ENCODE measurements at places on chromosomes 2 and 18. TPM values are rescaled to one million over a fixed set of nuclear protein-coding genes. Genes with fewer than 3 reads are reported as not detected.

The WNT6 gene
- polyA plus RNA-seq: not detected

The ANO7 gene
- polyA plus RNA-seq: 1.5 TPM

The IL18RAP gene
- not detected for polyA plus RNA-seq

The VWC2L gene
- not detected for polyA plus RNA-seq

The THAP4 gene
- polyA plus RNA-seq: 47.5 TPM

The GKN1 gene
- polyA plus RNA-seq: not detected

The MATN3 gene
- 3.4 TPM for polyA plus RNA-seq

The LCT gene
- polyA plus RNA-seq: 0.01 TPM

The GAREM1 gene
- 5.9 TPM for polyA plus RNA-seq

The SPC25 gene
- 9.3 TPM for polyA plus RNA-seq

GRCh38 chr2:152298754-152299153 lies 36.2 kb upstream of the FMNL2 start:
- peak; percentile 75 for DNase-seq

GRCh38 chr2:64434039-64434657 lies 19.8 kb upstream of the LGALSL start:
- no peak for DNase-seq

DNA sequence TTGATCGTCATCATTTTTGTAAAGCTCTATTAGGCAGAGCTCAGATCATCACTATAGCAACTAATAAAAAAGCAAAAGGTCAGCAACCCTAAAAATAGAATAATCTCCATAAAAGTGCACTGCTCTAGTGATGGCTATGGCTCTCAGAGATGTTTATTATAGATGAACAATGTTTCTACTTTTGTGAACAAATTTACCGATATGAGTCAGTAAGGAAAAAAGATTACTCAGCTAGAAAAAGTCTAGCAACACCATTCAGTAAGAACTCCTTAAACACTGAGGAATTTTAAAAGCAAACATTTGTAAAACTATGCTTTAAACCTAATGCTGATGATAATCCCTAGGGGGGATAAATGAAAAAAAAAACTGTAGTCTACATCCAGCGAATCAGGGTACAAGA lies 69.6 kb downstream of the ACVR1C start:
- no peak for DNase-seq

DNA sequence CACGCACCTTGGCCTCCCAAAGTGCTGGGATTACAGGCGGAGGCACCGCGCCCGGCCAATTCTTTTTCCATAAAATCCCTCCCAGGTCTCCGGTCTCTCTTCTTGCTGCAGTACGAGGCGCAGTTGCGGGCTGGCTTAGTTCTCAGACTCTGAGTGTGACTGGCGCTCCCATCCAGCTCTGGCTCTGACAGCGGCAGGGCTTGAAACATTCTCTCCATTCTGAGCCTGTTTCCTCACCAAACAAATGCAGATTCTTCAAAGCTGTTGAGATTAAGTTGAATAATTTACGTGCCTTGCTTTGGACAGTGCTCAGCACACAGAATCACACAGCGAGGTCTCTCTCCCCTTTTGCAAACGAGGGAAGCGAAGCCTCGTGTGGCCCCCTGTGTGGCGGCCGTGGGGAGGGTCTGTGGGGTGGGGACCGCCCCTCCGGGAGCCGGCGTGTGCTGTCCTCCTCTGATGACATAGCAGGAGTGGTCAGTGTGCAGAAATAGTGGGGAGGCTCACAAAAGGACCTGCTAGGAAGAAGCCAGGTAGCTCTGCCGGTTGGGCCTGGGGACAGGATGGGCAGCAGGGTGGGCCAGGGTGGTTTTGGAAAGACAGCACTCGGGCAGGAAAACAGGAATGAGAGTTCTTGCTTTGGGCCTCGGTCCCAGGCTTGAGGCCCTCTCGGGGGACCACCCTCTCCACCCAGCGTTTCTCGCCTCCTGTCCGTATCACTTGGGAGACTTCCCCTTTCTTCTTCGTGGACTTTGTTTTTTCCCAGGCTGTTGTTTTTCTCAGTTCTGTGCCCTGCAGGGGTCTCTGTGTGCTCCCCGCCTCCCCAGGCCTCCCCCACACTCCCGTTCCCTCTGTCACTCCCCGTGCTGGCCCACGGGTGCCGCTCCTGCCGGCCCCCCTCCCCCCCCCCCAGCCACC lies 75.0 kb downstream of the KCNG2 start:
- no peak for DNase-seq

- DNase-seq: no peak
Observed at GRCh38 chr2:10226038-10226724, 76.5 kb upstream of the HPCAL1 start.

GRCh38 chr2:15566912-15567311 lies 5.8 kb upstream of the NBAS start:
- no peak for DNase-seq

GRCh38 chr2:201378496-201379397 lies 21.6 kb upstream of the FLACC1 start:
- DNase-seq: no peak

- no peak for DNase-seq
Observed at GRCh38 chr18:50399582-50399981, 24.7 kb downstream of the SKA1 start.

DNA sequence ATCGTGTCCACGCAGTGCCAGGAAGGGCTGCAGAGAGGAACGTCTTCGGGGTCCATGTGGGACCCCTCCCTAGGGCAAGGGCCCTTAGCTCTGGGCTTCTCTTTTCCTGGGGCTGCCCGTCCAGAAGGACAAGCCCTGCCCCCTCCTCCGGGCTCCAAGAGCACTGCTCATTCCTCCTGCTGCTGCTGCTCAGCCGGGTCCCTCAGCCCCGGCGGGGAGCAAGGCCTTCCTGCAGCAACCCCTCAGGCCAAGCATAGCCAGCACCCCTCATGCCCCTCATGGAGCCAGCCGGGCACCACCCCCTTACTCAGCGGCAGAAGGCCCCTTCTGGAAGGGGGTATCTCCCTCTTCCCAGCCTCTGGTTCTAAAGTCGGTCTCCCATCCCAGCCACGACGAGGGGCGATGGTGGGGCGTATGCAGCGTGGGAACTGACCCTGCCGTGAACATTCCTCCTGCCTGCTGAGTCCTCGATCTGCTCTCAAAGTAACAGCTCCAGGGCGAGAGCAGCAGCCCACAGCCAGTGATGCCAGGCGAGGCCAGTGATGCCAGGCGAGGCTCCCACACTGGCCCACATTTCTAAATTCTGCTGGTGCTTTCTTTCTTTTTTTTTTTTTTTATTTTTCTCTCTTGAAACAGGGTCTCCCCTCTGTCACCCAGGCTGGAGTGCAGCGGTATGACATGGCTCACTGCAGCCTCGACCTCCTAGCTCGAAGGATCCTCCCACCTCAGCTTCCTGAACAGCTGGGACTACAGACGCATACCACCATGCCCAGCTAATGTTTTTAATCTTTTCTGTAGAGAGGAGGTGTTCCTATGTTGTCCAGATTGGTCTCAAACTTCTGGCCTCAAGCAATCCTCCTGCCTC lies 99.7 kb downstream of the HDAC4 start:
- no peak for DNase-seq

GRCh38 chr2:18153741-18154140 lies 275.3 kb downstream of the KCNS3 start:
- DNase-seq: no peak

GRCh38 chr18:24731981-24732380 lies 271.5 kb downstream of the HRH4 start:
- DNase-seq: peak; percentile 93

DNA sequence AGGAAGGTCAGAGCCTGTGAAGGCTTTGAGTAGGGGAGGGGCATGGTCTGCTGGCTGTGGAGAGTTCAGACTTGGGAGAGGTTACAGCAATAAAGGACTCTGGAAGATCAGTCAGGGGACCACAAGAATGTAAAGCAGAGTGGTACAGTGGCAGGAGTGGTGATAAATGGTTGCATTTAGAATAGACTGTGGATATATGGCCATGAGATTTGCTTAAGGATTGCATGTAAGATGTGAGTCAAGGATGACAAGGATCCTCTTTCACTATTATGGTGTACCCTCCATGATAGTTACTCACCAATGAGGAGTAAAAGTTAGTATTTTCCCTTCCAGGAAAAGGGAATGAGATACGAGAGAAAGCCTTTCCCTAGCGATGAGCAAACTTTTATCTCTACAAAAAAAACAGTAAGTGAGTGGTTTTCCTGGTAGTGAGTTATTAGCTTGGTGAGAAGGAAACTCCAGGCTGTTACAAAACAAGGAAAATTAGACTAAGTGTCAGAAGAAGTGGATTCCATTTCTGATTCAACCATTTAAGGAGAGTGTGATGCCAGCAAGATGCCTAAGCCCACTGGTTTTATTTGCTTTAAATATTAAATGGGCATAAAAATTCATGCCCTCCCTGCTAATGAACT lies 818.0 kb upstream of the ACVR2A start:
- DNase-seq: peak; percentile 58

- DNase-seq: no peak
Observed at GRCh38 chr18:44423814-44424644, 256.7 kb upstream of the SETBP1 start.

DNA sequence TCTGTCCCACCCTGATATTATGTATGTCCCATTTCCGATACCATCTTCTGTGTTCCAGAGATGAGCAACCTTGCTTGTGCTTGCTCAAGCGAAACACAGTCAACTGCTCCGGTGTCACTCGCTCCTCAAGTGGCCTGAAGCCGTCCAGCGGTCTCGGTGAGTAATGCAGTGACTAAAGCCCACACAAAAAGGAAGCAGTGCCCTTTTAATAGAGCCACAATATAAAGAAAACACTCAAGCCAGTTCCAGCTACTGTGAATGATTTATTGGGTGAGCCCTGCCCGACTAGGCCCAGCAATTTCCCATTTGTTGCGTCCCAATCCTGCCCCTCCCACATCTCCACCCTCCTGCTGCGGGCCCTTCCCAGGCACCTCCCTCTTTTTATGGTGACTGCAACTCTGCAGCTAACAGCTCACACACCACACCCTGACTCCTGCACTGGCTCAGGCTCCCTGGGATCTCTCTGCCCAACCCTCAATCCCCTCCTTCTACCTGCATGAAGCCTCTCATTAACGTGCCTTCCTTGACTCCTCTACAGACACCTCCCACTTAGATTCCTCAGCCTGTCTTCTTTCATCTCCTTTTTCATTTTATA lies 44.2 kb upstream of the DSC1 start:
- DNase-seq: peak; percentile 97

DNA sequence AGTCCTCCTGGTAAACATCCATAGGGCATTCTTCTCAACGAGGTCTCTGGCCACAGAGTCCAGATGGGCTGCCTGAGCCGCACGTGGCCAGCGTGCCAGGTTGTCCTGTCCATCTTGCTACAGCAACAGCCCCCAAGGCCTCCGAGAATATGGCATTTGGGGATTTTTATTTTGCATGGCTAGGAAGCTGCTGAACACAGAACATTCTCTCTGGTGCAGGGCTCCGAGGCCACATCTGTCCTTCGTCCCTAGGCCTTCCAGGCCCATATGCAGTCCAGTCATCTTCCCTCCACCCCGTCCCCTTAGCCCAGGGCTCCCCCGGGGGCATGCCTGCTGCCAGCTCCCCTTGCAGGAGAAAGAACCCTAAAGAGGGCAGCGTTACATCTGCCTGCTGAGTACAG lies 2.3 kb downstream of the HDAC4 start:
- no peak for DNase-seq

DNA sequence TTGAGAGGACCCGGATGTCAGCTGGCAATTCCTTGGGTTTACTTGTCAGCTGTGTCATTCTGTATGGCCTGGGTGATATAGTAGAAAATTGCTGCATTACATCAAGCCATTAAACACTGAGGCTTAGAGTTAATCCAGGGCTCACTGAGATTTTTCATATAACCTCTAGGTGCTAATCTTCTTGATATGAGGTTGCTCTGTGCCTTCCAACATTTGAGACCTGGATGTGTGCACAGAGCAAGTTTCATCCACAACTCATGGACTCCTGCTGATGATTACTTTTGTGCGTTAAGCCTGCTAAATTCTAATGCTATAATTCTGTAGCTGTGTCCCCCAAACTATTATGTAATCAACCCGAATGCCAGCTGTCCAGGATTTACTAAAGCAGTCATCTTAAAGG lies 178.4 kb upstream of the CDH20 start:
- no peak for DNase-seq

DNA sequence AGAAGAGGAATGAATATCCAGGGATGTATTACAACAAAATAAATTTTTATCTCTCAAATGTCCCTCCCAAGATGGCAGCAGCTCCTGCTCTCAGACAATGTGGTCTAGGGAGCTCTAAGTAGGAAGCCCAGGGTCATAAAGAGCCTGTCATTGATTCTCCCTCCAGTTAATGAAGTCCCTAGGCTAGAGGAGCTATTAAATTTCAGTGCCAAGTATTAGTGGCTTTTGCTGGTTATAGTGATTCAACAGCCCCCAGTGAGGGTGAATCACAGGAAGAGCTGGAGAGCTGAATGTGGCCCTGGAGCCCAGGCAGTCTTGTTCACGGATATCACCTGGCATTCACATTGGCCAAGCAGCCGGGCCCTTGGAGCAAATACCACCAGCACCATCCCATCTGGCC lies 109.8 kb upstream of the YPEL5 start:
- DNase-seq: peak; percentile 8

DNA sequence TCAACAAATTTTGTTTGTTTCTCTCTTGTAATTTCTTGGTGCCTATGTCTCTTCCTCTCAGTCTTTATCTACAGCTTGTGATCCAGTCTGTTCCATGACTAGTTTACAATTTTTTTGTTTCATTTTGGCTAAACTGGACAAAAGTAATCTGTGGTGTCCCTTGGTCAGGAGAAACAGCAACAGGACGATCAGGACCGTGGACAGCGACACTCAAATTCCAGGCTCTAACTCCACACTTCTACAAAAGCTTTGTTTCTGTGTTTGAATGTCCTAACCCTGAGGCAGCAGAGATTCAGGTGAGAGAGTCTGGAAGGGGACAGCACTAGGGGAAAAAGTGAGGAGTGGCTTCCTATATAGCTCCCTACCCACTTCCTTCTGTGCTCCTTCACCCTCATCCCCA lies 593.3 kb upstream of the FANCL start:
- no peak for DNase-seq

DNA sequence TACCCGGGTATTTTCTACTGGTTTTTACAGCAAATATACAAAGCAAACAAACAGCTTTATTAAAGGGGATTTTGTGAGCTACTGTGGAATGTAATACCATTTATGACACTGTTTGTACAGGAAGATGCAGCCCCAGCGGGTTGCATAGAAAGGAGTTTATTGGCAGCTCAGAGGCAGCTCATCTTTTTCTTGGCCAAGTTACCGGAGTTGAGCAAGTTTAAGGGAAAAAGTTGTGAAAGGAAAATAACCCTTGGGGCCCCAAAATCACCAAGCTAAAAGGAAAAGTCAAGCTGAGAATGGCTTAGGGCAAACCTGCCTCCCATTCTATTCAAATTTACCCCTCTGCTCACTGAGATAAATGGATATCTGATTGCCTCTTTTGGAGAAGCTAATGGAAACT lies 60.8 kb downstream of the MOB4 start:
- no peak for DNase-seq

DNA sequence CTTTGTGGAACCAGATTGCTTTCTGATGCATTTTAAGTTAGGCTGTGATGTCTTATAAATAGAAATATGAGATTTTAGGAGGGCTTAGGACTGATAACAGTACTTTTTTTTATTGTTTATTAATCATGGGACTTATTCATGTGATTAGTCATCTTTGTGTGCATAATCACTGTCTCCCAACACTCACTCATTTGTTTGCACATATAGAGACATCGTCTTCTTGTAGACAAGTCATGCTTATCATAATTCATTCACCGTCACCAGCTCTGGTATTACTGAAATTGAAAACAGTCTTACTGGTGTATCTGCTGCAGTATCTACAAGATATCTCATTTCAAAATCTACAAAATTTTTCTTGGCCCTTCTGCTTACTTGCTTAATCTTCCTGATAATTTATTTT lies 45.8 kb downstream of the WDR7 start:
- DNase-seq: peak; percentile 38

All from mammary epithelial cell (primary cell).